ENCODE measurements at places on chromosomes 13 and 19.

DNA sequence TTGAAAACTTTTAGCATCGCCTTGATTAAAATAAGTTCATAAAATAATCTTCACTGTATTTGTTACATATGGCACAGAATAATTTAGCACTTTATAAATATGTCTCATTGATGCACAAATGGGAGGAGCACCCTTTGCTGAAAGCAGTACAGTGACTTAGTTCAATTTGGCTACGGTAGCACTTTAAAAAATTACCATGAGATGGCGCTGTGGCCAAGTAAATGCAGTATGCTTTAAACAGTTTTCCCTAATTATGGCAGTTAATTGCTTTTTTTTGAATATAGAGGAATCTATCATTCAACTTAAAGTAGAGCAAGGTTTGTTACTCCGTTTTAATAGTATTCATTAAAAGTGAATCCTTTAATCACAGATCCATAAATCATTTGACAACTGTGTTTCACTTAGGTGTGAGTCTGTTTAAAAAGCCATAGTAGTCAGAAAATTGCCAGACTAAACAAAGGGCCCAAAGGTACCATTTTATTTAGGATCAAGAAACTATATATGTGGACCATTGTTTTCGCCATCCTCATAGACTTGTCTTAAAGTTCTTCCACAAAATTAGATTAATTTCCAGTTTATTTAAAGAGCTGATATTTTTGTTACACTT, 34.7 kb upstream of the ESD start:
- no peak for DNase-seq

GRCh38 chr19:16143399-16144215, at the start of gene HSH2D:
HSH2D (plus strand) TSS chr19:16143685; CDS start chr19:16148751, 5,066 bp downstream.
- DNase-seq, result peak; percentile 71

DNA sequence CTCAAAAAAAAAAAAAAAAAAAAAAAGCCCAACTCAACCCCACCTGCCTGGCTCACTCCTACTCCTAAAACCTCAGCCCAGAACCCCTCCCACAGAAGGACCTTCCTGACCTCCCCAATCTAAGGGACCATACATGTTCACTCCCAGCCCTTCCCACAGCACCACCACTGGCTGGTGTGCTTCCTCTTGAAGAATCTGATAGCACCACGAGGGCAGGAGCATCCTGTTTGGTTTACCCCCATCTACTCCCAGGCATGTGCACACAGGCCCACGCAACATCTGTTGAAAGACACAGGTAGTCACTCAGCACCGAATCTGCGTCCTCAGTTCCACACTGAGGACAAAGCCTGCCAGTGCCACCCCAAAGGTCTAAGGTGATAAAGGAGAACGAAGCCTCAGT, 8.2 kb downstream of the LATS2 start:
- no peak for DNase-seq

DNA sequence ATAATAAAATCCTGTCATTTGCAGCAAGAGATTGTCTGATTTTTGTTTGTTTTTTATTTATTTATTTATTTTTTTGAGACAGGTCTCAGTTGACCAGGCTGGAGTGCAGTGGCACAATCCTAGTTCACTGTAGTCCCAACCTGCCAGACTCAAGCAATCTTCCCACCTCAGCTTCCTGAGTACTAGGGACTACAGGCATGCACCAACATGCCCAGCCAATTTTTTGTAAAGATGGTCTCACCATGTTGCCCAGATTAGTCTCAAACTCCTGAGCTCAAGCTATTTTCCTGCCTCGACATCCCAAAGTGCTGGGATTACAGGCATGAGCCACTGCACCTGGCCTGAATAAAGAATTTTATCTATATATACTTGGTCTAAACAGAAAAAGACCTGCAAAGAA, 17.6 kb downstream of the ZNF233 start:
- no peak for DNase-seq

GRCh38 chr19:41288673-41289530, 21.1 kb upstream of the CCDC97 start:
- DNase-seq, result no peak

GRCh38 chr19:34067861-34068271, 104.4 kb upstream of the LSM14A start:
- no peak for DNase-seq

DNA sequence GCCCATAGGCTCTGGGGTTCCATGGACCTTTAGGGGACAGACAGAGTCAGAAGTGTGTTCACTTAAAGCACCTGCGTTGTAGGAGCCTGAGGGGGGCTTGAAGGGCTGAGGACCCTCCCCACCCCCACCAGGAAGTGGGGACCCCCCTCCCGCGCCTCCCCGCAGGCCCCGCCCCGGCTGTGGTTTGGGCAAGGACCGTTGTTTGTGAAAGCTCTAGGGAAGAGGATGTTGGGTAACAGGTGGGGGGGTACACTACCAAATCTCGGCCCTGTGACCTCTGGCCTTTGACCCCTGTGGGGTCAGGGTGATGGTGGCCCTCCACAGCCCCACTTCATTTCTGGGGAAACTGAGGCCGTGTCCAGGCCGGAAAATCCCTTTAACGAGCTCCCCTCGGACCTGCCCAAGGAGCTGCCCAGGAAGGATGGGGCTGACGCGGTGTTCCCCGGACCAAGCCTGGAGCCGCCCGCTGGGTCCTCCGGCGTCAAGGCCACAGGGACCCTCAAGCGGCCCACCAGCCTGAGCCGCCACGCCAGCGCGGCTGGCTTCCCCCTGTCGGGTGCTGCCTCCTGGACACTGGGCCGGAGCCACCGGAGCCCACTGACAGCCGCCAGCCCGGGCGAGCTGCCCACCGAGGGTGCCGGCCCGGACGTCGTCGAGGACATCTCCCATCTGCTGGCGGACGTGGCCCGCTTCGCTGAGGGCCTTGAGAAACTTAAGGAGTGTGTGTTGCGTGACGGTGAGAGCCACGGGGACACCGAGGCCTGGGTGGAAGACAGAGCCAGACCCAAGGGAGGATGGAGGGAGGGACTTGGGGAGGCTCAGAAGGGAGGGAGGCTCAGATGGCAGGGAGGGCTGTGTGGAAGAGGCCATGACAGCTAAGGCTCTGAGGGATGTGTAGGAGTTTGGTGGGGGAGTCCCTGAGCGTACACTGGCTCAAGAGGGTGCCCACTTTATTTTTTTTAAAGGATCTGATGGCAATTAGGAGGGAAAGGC, 1.3 kb downstream of the ARHGAP45 start:
- DNase-seq, result peak; percentile 57

- no peak for DNase-seq
These were observed 506.7 kb upstream of the PCDH9 start for GRCh38 chr13:67736646-67737420.

DNA sequence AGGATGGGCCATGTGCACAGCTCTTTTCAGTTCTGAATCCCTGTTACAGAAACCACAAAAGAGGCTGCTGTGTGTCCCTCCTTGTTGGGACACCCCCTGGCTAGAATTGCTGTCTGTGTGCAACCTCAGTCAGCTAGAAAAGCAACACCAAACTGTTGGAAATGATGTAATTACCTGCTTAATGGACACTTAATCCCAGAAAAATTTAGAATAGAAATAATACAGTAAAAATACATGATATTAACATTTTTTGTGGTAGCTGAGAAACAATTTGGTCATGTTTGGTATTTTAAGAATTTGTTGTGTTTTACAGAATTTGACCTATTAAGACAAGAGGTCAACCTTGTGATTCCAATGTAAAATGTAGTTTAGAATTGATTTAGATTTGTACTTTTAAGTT, 46.8 kb downstream of the FAM124A start:
- no peak for DNase-seq
